ENCODE measurements at places on chromosomes 13 and 19. TPM values are rescaled to one million over a fixed set of nuclear protein-coding genes. Genes with fewer than 3 reads are reported as not detected.

ZNF888 gene
- total RNA-seq, result 4.0 TPM

MAP3K10 gene
- 11.1 TPM for total RNA-seq

ZNF723 gene
- not detected for total RNA-seq

RNF113B gene
- not detected for total RNA-seq

SIGLECL1 gene
- not detected for total RNA-seq

PRSS57 gene
- total RNA-seq, result 0.15 TPM

CRLF1 gene
- total RNA-seq, result not detected

KLK4 gene
- not detected for total RNA-seq

PSG3 gene
- not detected for total RNA-seq

NAPSA gene
- total RNA-seq, result 0.15 TPM

ZNF837 gene
- 3.3 TPM for total RNA-seq

ZNF580 gene
- total RNA-seq, result 4.0 TPM

ATP5F1D gene
- 30.2 TPM for total RNA-seq

OR7G2 gene
- total RNA-seq, result not detected

MRPL34 gene
- total RNA-seq, result 51.3 TPM

ZNF235 gene
- 4.7 TPM for total RNA-seq

KXD1 gene
- total RNA-seq, result 139 TPM

PNMA8A gene
- 11.6 TPM for total RNA-seq

ASF1B gene
- total RNA-seq, result 12.4 TPM

MCEMP1 gene
- total RNA-seq, result not detected

FLT1 gene
- under 0.01 TPM for total RNA-seq

CYP2A6 gene
- not detected for total RNA-seq

WTIP gene
- 9.3 TPM for total RNA-seq

MUC16 gene
- not detected for total RNA-seq

OR4F17 gene
- not detected for total RNA-seq

C3 gene
- 2.0 TPM for total RNA-seq

DIAPH3 gene
- 10.2 TPM for total RNA-seq

LILRA5 gene
- not detected for total RNA-seq

ZNF730 gene
- 1.0 TPM for total RNA-seq

KCNC3 gene
- total RNA-seq, result under 0.01 TPM

CASP14 gene
- total RNA-seq, result not detected

Data from melanocyte of skin (primary cell).